CD4-positive, alpha-beta T cell (primary cell): ENCODE measurements at places on chromosomes 2 and 18.

DNA sequence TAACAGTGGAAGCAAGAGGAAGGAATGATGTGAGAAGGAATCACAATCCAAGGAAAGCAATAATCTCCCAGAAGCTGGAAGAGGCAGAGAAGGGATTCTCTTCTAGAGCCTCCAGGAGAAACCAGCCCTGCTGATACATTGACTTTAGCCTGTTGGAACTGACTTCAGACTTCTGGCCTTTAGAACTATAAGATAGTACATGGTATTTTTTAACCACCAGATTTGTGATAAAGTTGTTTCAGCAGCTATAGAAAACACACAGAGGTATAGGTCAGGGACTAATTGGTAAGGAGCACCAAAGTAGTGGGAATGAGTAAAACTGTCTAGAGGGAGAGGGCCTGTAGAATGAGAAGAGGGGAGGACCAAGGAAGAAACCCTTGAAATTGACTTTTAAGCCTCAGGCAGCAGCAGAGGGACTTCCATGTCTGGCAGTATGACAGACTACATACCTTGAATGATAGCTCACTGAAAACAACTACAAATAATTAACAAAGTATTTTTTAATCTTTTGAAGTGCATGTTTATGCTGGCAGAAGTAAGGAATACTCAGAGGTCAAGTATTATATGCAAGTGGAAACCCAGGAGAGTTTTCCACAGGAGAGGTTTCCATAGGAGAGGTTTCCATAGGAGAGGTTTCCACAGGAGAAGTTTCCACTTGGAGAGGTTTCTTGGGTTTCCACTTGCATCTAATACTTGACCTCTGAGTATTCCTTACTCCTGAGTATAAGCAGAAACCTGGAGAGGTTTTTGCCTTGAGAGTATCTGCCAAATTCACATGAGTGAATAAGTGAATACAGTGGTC, 33.8 kb upstream of the TMEM17 start:
- no peak for DNase-seq

DNA sequence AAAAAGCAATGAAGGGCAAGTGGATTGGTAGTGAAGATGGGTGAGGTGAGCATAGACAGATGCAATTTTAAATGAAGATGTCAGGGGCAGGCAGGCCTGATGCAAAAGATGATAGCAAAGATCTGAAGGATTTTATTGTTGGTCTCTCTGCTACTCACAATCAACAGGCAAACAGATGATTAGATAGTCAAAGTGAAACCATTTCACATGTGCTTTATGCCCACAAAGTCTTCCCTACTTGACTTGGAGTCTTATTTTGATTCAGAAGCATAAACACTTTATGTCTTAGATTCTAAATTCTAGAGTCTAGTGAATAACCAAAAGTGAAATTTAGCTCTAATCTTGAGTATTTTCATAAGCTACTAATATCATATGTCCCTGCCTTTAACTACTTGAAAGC, 153.8 kb upstream of the HNRNPA3 start:
- no peak for DNase-seq

DNA sequence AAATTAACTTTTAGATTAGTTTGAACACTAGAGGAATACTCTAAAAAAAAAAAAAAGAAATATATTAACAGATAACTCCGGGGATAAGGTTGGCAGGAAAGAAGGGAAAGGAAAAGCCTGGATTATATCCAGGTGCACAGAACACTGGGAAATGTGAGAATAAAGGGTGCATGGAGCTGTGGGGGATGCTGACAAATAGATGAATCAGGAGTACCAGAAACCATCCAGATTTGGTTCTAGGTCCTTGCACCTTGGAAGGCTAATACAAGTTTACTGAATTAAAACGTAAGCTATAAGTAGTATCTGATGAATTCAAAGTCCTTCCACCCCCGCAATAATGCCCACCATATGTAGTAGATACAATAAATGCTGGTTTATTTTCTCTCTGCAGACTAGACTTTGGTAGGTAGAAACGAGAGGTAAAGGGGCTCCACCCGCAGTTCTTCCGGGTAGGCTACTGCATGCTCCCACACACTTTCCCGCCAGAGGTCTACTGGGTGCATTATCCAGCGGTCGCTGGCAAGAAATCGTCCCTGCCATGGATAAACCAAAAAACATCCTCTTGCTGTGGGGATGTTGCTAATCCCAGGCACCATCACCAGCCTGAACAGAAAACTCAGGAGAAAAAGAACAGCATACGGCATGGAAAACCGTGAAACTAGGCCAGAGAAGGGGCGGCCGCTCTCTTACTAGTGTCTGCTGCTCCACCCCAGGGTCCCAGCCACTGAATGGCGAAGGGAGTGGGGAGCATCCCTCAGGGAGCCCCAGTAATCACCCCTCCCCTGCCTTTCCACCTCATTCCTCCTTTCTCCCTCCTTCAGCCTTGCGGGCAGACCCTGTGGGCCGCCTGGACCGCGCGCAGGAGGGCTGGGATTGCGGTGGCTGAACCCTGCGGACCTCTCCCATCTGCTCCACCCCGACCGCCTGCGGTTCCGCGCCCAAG, 1.5 kb downstream of the CNRIP1 start:
- DNase-seq = no peak

DNA sequence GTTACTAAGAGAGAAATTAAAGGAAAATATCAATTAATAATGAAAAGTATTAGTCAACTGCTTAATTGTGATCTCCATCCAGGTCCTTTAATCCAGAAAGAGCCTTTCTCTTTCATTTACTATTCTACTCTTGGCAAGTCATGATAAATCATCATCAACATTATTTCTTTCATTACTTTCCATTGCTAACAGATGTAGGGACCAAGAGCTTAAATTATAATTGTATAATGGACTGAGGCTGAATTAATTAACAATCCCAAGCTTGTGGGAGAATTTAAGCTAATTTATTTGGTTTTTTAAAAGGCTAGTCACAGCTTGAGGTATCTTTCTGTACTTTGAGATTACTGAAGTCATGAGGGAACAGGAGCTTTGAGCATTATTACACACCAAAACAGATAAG, 223.9 kb downstream of the ERBB4 start:
- no peak for DNase-seq

DNA sequence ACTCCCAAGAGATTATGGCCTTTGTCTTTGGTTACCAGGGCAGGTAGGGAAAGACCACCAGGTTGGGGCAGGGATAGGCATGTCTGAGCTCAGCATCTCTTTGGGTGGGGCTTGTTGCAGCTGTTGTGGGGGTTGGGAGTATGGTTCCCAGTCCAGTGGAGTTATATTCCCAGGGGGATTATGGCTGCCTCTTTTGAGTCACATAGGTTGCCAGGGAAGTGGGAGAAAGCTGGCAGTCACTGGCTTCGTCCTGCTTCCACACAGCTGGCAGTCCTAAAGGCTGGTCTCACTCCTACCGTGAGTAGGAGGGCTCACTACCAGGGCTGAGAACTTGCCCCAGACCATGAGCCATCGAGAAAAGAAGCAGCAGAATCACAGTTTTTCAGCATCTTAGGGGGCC, 79.1 kb downstream of the LYPD6 start:
- no peak for DNase-seq

- no peak for DNase-seq
These were observed 896.1 kb downstream of the CNTNAP5 start for GRCh38 chr2:124921191-124921590.
